ENCODE measurements at places on chromosomes 6 and 20. TPM values are rescaled to one million over a fixed set of nuclear protein-coding genes. Genes with fewer than 3 reads are reported as not detected.

The EYA2 gene
- total RNA-seq, result 0.74 TPM

The MPC1 gene
- 10.0 TPM for total RNA-seq

The CYP24A1 gene
- not detected for total RNA-seq

The DZANK1 gene
- total RNA-seq, result 9.6 TPM

The FRMD1 gene
- not detected for total RNA-seq

GRCh38 chr6:14396826-14397517 is 279.4 kb downstream of the CD83 start:
- no peaks in the 10 kb centered on the region for H3K27me3 ChIP-seq
- H3K4me3 ChIP-seq, result no peak overlapping the region
- DNase-seq, result peak; percentile 95
- peaks cover 23% of the 10 kb centered on the region for H3K36me3 ChIP-seq

DNA sequence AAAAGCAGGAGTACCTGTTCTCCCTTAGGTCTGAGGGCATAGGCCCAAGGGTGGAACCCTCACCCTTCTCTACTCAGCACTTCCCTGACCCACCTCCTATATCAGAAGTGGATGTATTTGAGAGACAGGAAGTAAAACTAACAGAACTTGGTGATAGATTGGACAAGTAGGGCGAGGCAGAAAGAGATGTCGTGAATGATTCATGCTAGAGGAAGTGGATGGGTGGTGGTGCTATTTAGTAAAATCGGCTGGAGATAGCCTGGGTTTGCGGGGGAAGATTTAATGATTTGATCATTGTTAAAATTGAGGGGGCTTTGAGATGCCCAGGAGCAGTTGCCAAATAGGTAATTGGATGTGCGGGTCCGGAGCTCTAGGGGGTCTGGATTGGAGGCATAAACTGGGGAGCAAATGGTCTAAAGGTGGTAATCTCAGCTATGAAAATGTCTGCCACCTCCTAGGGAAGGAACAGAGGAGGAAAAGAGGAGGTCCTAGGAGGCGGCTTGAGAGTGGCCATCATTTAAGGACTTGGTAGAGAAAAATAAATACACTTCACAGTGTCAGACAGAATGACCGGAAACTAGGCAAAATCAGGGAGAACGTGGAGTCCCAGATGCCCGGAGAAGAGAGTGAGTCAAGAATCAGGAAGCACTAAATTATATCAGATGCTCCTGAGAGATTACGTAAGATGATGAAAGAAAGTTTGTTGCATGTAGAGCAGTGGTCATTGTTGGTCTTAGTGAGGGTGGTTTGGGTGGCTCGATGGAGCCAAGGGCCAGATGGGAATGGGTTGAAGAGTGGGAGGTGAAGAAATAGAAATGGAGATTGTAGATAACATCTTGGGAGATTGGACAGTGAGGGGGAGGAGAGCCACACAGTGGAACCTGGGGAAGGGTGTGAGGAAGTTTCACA is 142.0 kb downstream of the CEP57L1 start:
- H3K4me1 ChIP-seq, result no peaks in the 10 kb centered on the region
- no peak overlapping the region for H3K27ac ChIP-seq
- no peak for DNase-seq
- no peak overlapping the region for H3K4me3 ChIP-seq

DNA sequence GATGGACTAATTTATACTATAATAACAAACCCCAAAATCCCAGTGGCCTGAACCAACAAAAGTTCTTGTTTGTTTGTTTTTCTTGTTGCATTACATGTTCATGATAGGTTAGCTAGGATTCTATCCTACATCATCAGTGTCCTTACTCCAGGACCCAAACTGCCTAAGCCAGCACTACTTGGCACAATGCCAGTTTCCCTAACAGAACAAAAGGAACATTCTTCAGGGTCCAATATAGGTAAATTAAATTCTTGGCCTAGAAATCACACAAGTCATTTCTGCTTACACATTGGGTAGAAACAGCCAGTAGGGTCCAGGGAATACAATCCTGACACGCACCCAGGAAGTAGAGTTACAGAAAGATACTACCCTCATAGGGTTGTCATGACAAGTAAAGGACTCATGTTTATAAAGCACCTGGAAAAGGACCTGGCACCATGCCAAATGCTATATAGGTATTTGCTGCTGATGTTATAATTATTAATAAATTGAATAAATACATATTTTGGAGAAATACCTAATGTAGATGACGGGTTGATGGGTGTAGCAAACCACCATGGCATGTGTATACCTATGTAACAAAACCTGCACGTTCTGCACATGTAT is 38.8 kb downstream of the RCAN2 start:
- no peak overlapping the region for H3K27ac ChIP-seq
- no peaks in the 10 kb centered on the region for H3K27me3 ChIP-seq
- DNase-seq, result no peak
- H3K4me1 ChIP-seq, result no peaks in the 10 kb centered on the region
- H3K4me3 ChIP-seq, result no peak overlapping the region

DNA sequence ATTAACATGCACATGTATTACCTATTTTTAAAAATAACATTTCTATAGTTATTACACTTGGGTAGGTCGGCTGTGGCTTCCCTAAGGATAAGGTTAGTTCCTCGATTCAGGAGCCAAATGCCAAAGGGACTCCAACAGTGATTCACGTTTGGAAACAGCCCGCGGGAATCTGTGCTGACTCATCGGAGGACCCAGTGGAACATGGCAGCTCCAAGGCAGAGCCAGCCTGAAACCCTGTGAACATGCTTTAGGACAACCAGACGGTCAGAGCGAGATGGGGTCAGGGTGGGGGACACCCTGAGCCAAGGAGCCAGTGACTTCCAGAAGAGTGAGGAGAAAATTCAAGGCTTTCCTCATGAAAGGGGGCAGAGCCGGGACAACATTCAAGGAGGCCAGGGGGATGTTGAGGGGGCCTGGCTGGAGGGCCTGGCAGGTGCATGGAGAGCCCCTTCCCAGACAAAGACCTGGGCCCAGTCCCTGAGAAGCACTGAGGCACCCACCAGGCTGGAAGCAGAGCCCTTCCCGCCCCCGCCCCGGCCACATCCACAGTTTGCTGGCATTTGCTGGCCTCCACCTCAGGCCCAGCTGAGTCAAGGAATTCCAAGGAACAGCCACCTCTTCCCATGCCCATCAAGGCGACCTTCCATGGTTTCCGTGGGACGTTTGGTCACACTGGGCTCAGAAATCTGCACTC is 133.2 kb downstream of the SNX5 start:
- H3K27ac ChIP-seq, result no peak overlapping the region
- no peak overlapping the region for H3K4me3 ChIP-seq
- no peak for DNase-seq
- no peaks in the 10 kb centered on the region for H3K4me1 ChIP-seq
- H3K36me3 ChIP-seq, result no peaks in the 10 kb centered on the region

DNA sequence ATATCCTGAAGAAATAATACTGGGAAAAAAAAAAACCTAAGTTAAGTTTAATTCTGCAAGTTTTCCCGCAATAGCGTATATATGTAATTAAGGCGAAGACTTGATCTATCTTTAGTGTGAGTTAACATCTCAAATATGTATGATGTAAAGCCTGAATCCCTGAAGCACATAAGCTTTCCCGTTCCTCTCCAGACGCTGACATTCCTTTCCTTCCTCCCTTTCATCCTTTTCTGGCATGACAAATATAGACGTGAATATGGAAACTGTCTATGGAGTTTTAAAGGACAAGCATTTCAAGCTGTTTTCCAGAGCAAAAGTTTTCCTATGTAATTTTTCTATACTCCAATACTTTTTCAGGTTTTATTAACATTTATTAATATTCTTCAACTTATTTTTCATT is 637.0 kb downstream of the COL12A1 start:
- H3K4me1 ChIP-seq, result no peaks in the 10 kb centered on the region
- no peak overlapping the region for H3K27ac ChIP-seq
- no peaks in the 10 kb centered on the region for H3K27me3 ChIP-seq
- DNase-seq, result no peak
- H3K4me3 ChIP-seq, result no peak overlapping the region
- no peaks in the 10 kb centered on the region for H3K36me3 ChIP-seq

GRCh38 chr6:4021854-4022695 is 56.9 kb downstream of the FAM217A start:
- DNase-seq, result peak; percentile 32
- H3K36me3 ChIP-seq, result peaks cover 6% of the 10 kb centered on the region
- peak overlapping the region; percentile 99 for H3K4me3 ChIP-seq
- peak overlapping the region; percentile 78 for H3K27ac ChIP-seq
- no peaks in the 10 kb centered on the region for H3K4me1 ChIP-seq

DNA sequence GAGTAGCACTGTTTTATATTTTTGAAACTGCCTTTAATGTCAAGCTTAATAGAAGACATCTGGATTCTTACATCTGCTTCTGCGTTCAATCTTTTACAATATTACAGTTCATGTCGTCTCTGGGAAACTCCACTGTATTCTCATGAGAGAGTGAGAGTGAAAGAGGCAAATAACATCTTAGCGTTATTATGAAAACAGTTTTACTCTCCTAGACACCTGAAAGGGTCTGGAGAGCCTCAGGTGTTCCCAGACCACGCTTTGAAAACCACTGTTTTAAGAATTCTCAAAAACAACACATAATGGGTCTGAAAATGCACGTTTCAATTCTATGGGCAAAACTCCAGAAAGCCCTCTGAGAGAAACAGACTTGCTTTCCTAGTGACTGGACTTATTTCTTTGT is 63.3 kb downstream of the ARHGAP18 start:
- H3K27me3 ChIP-seq, result no peaks in the 10 kb centered on the region
- peaks cover 6% of the 10 kb centered on the region for H3K4me1 ChIP-seq
- H3K36me3 ChIP-seq, result no peaks in the 10 kb centered on the region
- no peak overlapping the region for H3K27ac ChIP-seq
- H3K4me3 ChIP-seq, result no peak overlapping the region
- DNase-seq, result no peak

DNA sequence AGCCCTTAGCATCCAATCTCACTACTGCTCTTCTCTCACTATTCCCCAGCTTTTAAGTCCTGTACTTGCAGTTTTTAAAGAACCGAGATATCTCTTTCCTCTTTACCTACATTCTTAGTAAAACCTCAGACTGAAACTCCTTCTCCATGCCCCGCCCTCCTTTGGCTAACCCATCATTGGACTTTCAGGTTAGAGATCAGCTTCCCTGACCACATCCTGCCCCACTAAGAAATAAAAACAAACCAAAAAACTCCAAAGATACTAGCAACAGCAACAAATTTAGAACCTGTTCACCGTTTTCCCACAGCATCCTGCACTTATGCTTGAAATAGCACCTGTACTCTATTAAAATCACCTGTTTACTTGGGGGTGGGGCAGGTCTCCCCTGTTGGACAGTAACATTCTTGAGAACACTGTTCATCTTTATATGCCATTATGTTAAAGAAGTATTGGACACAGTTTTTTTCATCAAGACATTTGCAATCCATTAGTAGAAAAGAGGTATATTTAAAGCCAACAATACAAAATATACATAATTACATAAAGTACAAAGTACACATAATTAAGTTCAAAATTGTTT is 16.3 kb upstream of the SMAP1 start:
- DNase-seq, result no peak
- H3K27ac ChIP-seq, result no peak overlapping the region
- no peaks in the 10 kb centered on the region for H3K36me3 ChIP-seq
- H3K4me1 ChIP-seq, result no peaks in the 10 kb centered on the region

GRCh38 chr6:135833771-135834170 is 17.7 kb upstream of the PDE7B start:
- no peaks in the 10 kb centered on the region for H3K27me3 ChIP-seq
- H3K4me3 ChIP-seq, result no peak overlapping the region
- H3K4me1 ChIP-seq, result no peaks in the 10 kb centered on the region
- H3K36me3 ChIP-seq, result no peaks in the 10 kb centered on the region

DNA sequence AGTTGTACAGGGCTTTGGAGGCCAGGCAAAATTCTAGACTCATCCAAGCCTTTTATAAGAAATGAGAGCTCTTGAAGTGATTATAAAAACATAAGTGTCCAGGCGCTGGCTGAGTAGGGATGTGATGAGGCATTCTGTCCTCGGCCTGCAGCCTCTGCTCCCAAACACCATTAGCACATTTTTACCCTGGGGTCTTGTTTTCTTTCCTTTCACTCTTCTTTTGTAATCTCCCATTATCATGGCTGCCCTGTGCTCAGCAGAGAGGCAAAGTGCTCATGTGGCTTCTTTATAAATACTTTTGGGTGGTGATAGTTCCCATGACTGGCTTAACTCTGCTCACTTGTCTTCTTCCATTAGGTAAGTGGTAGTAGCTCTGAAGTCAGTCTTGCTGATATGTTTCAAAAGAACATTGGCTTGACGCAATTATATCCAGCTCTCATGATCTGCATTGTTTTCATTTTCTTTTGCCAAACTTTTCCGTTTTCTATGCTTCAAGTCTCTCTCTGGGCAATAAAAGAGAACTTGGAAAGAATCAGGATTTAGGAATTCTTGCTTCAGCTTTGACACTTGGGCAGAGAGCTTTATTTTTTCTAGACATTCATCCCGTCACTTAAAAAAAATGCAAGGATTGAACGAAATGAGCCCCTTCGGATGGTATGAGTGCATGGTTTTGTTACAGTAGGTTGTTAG is 61.1 kb downstream of the CAP2 start:
- H3K4me1 ChIP-seq, result no peaks in the 10 kb centered on the region
- no peak for DNase-seq
- H3K36me3 ChIP-seq, result peaks cover 4% of the 10 kb centered on the region
- no peak overlapping the region for H3K4me3 ChIP-seq
- H3K27me3 ChIP-seq, result no peaks in the 10 kb centered on the region

All from H9 (cell line).